Stimulated activated naive CD8-positive, alpha-beta T cell treated with anti-CD3 and anti-CD28 coated beads, Interleukin-15, Interleukin-2, amounts not matched to agents 100 U/mL and 50 U/mL, for 24 hours (primary cell): ENCODE measurements at places on chromosomes 2 and 18.

DNA sequence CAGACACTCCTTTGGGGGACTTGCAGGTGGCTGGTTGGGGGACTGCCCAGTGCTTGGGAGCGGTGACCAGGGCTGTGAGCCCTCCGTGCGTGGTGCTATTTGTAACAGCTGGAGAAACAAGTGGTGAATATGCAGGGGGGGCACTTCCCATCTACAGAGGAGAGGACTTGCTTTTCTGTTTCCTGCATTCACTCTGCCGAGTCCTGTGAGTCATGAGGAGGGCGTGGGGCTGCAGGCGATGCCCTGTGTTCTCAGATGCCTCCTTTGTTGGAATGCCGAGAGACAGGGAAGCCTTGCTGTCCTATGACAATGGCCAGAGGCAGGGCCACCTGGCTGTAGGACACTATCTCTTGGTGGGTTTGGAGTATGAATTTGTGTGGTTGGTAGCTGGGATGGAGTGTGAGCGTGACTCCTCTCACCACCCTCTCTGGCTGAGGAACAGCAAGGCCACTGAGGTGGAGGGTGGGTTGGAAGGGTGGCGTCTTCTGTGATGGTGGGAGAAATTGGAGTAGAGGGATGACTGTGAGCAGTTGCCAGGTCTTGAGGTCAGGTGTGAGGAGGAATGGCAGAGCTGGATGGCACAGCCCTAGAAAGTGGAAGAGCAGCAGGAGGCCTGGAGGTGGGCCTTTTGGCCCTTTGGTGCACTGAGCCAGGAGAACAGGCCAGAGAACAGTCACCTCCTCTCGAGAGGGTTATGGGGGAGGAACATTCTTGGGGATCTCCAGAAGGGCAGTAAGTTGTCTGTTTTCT, 24.3 kb downstream of the FHOD3 start:
- DNase-seq: no peak

GRCh38 chr2:86443631-86444350, 2.6 kb downstream of the KDM3A start:
- DNase-seq: no peak

GRCh38 chr2:99864561-99865553, 277.5 kb downstream of the AFF3 start:
- DNase-seq: no peak

DNA sequence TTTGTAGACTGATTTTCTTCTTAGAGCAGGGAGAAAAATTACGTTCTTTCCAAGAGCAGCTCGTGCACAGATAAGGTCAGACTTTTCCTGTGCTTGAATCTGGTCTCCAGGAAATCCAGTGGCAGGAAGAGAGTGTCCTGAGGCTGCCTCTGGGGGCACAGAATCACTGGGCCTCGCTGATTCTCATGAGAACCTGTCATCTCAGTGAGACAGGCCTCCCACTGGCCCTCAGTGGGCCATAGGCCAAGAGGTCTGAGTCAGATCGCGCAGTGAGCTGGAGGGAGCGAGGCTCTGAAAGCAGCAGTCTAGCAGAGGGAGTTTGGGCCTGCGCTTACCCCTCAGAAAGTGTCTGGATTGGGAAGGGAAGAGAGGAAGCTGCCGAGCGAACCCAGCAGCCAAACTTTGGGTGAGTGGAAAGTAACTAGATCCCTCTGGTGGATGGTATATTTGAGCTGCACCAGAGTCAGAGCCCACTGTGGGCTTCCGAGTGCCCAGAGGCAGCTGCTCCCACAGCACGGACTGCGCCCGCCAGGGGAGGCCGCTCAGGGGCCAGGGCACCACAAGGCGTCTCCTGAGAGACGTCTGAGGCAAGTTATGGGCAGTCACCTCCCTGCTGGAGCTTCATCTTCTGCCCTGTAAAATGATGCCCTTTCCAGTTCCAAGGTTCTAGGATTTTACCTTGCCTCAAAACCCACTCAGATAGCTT, 8.2 kb downstream of the GDF7 start:
- no peak for DNase-seq

DNA sequence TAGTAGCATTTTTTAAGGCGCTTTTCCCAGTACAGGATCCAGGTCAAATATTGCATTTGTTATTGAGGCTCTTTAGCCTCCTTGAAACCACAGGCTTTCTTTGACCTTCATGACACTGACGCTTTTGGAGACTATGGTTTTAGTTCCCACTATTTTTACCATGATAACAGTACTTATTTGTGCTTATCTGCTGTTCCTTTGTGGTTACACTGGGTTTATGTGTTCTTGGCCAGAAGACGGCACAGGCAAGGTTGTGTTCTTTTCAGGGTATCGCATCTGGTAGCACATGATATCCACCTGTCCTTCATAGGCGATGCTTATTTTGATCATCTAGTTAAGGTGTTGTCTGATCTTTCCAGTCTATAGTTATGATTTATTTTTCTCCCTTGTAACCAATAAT, 16.8 kb upstream of the MBOAT2 start:
- no peak for DNase-seq

GRCh38 chr2:10504994-10505820, 57.1 kb upstream of the ODC1 start:
- no peak for DNase-seq

DNA sequence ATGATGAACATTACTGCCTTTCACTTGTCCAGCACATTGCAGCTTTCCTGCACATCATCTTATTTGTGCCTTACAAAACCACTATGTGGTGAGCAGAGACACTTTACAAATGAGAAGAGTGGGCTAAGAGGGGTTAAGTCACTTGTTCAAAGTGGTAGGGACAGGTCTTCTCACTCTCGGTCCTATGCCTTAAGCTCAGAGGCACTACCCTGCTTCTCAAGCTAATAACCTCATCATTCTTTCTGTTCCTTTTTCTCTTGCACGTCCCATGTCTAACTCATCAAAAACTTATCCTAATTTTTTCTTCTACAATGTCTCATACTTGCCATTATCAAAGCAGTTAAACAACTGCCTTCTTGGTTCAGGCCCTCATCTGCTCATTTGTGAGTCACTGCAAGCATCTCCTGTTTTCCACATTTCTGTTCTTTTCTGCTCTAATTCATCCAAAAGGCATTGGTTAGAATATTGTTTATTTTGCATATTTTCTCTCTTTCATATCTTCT, 21.9 kb upstream of the NCOA1 start:
- DNase-seq: no peak

DNA sequence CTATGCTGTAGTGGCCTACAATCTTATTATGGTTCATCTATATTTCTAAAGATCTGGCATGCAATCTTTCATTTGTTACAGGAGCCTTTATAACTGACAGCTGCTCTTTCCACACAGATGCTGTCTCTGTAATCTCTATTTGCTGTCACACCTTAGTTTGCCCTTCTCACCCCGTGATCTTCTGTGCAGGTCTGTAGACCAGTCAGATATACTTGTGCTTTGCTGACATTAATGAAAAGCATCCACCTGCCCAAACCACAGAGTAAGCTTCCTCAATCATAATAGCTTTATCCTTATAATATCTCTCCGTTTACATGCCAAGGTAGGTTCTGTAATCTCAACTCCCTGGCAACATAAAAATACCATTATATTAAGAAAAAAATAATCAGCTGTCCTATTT, 122.4 kb downstream of the GRB14 start:
- DNase-seq: no peak

DNA sequence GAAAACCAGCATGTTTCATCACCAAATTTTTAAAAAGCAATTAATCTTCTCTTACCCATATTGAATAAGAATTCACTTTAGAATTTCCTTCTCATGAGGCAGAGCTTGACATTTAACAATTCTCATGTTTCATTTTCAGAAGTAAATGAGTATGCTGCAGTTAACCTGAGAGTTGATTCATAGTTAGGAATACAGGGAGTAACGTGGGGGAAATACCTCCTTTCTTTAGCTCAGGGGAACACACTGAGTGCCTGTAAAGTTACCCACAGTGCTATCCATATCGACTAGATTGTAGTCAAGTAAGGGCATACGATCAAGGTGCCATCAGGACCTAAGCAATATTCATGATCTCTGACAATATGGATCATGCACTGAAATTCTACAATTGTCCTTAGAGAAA, 38.9 kb upstream of the ATIC start:
- DNase-seq: no peak

DNA sequence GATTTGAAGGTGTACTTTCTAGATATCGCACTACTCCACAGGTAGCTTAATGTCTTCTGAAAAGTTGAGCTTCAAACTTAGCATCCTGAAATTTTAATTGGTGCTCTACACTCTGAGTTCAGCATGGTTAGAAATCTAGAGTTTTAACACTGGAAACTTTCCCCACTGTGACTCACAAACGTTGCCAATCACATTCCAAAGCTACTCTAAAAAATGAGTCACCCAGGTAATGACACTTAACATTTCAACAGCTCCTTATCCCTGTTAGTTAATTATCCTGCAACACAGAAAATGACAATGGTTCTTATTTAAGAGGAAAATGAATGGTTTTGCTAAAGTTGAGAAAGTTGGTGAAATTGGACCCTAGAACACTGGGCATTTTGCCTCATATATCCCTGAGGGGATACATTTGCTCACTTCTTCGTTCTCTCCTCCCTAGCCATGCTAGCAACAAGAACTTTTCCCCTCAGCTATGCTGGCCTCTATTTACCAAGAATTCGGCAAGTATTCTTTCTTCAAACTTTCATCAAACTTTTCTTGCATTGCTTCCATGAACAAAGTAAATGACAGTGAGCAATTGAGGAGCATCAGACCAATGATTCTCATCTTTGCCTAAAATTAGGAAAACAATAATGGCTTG, 1024.1 kb upstream of the KLHL29 start:
- DNase-seq: no peak

DNA sequence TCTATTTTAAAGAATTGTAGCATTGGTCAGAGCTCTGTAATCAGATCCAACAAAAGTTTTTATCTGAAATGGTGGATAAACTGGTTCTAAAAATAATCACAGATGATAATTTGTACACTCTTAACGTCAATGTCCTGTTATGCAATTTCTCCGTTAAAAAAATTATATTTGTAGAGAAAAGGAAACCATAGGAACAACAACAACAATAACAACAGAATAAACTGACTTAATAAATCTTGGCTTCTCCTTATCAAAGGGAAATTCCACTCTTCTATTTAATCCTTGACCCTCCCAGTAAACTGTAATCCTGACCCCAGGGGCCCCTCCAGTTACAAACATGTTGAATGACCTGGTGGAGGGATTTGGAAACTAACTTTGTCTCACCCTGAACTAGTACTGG, 78.6 kb upstream of the ZFP36L2 start:
- no peak for DNase-seq

DNA sequence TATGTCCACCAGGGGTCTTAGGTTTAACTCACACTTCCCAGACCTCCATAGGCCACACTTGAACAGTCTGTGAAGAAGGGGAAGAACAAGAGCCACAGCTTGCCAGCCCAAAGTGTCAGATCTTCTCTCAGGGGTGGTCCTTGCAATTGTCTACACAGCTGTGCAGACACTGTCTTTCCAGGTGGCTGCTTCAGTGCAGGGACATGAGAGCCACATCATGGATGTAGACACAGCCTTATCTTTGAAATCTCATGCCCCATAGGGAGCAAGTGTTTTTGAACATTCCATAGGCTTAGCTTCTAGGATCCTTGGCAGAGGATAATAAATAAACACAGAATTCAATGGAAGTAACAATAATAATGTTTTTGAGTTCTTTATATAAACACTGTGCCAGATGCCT, 6.7 kb downstream of the ZNF407 start:
- DNase-seq: no peak

DNA sequence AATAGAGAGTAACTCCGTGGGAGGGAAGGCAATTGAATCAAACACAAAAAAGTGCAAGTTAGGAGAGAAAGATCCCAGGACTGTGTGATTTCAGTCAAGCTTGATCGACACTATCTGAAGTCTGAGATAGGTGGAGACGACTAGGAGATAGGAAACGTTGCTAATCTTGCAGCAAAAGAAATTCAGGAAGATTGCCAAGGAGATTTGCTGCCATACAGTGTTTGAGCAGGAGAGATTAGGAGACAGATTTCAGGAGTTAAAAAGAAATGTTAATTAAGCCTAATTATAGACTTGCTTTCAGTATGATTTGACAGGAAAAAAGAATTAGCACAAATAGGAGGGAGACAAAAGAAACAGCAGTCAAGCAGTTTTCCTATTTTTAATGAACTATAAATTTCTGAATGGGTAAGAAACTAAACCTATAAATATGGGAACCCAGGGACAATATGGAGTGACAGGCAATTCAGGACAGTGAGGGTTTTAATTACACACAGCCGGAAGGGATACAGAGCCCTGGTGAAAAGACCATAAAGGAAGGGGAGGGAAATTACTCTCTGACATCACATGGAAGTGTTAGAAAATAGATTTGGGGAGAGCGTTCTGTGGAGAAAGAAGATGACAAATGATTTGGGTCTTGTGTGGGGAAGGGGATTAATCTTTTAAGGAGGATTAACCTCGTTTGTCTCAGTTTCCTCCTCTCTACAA, 72.6 kb downstream of the SUCLG1 start:
- no peak for DNase-seq

- no peak for DNase-seq
These were observed 19.5 kb downstream of the STRADB start for GRCh38 chr2:201470821-201471731.

- no peak for DNase-seq
These were observed 79.1 kb upstream of the DNMT3A start for GRCh38 chr2:25420820-25421237.

GRCh38 chr2:221268631-221269030, 303.5 kb downstream of the EPHA4 start:
- DNase-seq: no peak

DNA sequence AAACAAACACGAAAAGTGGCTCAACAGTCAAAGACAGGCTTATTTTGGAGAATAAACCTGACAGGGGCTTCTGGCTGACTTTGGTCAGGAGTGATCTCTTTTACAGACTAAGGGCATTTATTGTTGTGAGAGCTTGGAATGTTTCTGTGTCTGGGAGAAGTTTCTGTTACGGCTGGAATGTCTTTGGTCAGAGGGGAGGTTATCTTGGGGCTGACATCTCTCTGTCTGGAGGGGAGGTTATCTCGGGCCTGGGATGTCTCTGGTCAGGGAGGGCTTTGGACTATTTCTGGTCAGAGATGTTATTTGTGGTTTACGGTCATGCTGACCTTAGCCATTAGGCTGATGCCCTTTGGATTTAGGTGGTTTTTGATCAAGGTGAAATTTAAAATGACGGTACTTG, 345.5 kb upstream of the FSIP2 start:
- DNase-seq: no peak

GRCh38 chr2:231296401-231296974, 98.1 kb downstream of the ARMC9 start:
- DNase-seq: no peak

GRCh38 chr18:37426586-37426985, 139.0 kb downstream of the CELF4 start:
- DNase-seq: no peak

- no peak for DNase-seq
These were observed 139.3 kb downstream of the PLCL1 start for GRCh38 chr2:197943731-197944130.
